Fibroblast of skin of right biceps (primary cell): ENCODE measurements at places on chromosomes 11 and 22.

DNA sequence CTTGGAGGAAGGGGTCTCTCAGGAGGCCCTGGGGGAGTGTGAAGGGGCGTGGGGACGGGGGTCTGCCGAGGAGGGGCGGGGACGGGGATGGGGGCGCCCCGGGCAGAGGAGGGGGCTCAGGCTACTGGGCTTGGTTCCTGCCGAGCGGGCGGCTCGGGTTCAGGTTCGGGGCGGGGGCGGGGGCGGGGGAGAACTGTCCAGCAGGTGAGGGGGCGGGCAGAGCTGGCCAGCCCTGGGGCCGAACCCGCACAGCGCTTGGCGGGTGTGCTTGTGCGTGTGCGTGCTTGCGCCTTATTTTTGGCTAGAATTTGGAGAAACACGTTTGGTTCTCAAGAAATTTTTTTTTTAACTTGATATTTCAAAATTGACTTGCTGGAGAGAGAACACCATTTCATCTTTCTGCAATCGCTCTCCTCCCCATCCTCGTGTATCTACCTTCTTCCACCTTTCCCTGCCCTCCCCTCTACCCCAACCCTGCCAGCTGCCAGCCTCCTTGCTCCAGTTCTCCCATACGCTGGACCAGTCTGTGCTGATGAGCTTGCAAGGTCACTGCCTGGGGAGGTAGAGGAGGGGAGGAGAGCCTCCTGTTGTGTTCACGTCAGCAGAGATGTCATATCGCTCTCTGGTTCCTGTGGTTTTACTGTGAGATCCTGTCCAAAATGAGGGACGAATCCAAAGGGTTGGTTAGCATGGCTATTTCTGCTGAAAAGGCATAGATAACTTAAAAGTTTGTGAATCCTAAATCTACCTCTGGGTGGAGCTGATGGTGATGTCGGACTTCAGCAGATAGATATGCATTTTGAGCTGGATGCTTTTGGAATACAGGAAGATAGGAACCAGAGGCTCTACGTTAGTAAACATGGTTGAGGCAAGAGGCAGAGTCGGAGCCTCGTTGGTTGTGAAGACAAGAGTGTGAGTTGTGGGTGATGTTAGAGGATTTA, 668 bp downstream of the MADD start:
- peak; percentile 63 for DNase-seq

DNA sequence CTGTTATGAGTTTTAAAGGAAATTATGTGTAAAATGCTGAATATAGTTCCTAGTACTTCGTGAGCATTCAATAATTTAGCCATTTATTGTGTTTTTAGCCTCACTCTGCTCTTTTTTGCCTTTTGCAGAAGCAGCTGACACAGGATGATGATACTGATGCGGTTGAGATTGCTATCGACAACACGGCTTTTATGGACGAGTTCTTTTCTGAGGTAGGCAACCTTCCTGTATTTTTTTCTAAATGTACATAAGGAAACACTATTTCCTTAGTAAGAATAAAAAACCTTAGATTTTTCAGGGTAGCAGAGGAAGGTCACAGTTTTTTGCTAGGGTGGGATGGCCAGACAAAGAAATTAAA, 17.9 kb downstream of the STX3 start:
- DNase-seq: no peak

DNA sequence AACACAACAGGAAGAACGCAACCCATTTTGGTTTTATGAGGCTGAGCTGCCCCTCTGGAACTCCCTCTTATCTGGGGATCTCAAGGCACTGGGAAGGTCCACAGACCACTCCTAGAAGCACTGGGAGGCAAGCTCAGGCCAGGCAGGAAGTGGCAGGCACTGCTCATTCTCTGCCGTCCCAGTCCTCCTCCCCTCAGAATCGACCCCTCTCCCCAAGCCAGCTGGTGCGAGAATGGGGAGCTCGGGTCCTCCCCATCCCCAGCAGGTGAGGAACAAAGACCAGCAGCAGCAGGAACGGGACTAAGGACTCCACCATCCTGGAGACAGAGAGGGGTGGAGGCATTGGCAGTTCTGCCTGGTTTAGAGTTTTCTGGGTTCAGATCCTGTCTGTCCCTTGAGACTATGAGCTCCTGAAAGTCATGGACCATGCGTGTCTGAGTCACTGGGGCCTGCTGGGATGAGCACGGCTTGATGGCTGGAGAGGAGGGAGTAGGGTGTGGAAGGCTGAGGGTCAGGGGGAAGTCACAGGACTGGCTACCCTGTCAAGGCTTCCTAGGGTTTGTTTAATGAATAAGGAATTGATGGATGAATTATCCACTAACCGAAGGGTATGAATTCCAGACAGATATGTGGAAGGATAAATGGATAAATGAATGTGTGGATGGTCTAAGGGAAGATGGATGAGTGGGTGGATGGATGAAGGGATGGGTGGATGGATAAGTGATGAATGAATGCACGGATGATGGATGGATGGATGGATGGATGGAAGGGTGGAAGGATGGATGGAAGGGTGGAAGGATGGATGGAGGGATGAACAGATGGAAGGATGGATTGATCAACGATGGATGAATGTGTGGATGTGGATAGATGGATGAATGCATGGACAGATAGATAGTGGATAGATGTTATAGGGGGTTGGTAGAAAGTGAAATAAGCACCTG, 6.4 kb downstream of the MYEOV start:
- peak; percentile 75 for DNase-seq

GRCh38 chr11:67415501-67416304, at the start of gene CARNS1:
TSS of gene CARNS1 (plus strand) at chr11:67415678. CDS start at chr11:67416200, 522 bp downstream.
- DNase-seq: no peak

DNA sequence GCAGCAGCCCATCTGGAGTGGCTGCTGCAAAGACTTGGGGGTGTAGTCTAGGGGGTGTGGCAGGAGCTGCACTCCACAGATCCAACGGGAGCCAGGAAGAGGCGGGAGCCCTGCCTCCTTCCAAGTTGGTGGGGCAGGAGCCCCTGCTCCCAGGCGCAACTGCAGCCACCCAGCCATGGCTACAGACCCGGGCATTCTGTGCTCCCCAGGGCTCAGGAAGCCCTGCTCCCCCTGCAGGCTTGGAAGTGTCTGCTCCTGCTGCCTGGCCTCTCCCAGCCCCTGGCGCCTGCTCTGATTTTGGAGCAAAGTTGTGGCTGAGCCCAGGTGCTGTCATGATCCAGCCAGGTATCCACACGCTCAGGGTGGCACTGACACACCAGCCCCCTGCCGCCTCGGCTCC, 58.5 kb downstream of the CCDC34 start:
- DNase-seq: no peak

DNA sequence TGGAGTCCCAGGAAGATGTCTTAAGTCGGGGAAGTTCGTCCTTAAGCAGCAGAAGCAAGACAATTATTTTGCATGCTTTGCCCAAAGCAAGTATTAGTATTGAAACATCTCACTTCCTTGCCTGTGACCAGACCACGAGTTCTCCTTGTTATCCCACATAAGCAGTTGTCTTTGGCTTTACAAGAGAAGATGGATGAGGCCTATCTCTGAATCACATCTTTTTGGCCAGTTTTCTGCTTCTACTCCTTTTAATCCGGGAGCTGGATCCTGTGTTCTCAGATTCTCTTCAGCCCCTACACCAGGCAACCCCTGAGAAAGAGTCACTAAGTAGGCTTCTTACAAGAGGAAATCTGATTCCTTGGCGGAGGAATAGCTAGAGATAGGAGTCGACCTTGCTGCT, 2.1 kb downstream of the SYT9 start:
- DNase-seq: no peak

- peak; percentile 62 for DNase-seq
Observed at GRCh38 chr11:104254347-104254746, 90.4 kb upstream of the PDGFD start.

DNA sequence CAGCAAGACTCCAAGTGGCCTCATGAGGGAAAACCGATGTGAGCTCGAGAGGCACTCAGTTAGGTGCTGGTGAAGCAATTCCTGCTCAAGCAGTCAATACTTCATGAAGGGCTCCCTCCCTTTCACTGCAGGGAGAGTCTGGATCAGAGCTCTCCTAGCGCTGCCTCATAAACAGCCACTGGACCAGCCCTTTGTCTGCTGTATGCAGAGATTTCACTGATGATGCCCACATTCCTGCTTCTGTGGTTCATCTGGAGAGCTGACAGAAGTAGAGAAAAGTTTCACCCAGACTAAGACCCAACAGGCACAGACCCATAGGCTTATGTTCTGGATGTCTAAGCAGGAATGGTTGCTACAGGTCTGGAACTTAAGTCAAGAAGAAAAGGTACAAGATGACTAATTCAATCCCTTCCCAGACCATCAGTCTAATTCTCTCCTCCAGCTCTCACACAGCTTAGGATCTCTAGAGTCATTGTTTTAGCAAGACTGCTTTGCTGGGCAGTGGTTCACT, 4.0 kb downstream of the UCP2 start:
- DNase-seq: no peak

GRCh38 chr11:1817511-1817910, 17.3 kb upstream of the SYT8 start:
- no peak for DNase-seq

DNA sequence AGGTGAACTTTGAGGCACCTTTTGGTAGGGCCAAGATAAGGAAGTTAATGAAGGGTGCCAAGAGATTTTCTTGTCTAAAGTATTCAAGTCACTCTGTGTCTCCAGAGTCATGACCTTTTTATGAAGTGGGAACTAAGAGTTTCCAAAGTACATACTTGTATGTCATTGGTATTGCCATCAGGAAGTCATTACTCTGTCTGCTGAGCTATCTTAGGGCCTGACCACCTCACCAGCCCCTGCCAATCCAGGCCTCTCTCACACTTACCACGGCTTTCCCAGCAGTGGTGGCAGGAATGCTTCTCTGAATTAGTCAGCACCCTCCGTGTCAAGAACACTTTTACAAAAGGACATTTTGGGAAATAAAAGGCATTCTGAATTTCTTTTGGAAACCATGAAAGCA, 192.8 kb upstream of the MTNR1B start:
- DNase-seq: peak; percentile 67

DNA sequence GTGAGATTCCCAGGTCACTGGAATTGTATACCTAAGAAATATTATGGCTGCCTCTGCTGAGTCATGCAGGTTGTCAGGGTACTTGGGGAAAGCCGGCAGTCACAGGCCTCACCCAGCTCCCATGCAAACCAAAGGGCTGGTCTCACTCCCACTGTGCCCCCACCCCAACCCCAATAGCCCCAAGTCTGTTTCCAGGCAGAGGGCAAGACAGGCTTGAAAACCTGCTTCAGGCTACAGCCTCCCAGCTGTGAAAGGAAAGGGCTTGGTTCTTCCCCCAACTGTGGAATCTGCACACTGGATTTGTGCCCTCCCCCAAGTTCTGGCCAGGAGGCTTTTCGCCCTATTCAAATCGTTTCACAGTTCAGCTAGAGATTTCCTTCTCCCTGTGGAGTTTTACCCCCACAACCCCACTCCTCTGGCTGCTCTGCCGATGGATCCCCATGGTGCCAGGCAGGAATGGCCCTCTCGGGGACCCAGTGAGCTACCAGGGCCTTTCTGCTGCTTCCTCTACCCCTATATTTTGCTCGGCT, 37.0 kb upstream of the ABTB2 start:
- DNase-seq: no peak

DNA sequence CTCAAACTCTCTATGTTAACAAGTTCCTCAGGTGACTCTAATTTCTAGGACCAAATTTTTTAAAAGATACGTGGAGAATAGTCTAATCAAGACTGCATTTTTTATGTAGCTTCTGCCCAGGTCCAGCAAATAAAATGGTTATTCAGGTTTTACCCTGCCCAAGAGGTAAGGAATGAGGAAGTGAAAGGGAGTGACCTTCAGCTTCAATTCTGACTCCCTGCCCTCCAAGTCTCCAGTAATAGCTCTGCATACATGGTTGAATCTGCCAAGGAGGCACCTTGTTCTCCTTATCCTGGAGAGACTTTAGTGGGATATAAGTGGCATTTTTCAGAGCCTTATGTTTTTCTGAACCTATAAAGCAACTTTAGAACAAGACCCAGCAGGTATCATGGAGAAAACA, 15.5 kb downstream of the MUC15 start:
- DNase-seq: no peak

GRCh38 chr22:23381661-23382427, 198.2 kb downstream of the IGLL1 start:
- no peak for DNase-seq

DNA sequence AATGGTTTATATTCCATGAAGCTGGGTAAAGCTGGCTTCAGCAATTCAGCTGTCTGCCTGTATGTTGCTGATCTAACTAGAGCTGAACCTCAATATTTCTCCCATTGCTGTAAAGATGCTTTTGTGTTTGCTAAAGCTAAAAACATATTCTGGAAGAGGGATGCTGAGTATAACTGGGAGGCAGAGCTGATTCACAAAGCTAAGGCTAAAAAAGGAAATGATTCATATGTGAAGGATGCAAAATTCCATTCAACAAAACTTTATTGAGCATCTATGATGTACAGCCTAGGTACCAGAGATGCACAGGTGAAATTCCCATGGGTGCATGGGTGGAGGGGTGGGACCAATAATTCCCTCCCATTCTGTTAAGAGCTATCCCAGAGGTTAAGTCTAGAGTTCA, 193.9 kb downstream of the KIF18A start:
- peak; percentile 68 for DNase-seq

DNA sequence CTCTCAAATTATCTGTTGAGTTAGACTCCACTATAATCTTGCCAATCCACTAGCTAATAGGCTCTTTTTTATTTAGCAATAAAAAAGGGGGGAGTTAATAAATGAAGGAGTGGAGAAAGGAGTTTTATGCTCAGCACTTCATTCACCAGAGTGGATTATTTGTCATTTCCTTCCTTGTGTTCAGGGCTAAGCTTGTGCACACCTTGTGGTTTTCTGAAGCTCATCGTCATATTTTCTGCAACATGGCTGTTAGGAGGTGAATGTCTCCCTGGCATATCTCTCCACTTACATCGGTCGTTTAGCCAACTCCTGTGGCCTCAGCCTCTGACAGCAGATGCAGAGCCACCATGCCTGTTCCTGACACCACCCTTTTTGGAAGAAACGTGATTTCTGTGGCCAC, 83.9 kb upstream of the MTNR1B start:
- DNase-seq: no peak

- no peak for DNase-seq
Observed at GRCh38 chr22:43427296-43428004, 15.6 kb downstream of the MPPED1 start.

GRCh38 chr11:33773404-33773986, 825 bp downstream of the FBXO3 start:
- DNase-seq: peak; percentile 9

- peak; percentile 42 for DNase-seq
Observed at GRCh38 chr11:104870910-104871309, 27.4 kb downstream of the CASP12 start.

DNA sequence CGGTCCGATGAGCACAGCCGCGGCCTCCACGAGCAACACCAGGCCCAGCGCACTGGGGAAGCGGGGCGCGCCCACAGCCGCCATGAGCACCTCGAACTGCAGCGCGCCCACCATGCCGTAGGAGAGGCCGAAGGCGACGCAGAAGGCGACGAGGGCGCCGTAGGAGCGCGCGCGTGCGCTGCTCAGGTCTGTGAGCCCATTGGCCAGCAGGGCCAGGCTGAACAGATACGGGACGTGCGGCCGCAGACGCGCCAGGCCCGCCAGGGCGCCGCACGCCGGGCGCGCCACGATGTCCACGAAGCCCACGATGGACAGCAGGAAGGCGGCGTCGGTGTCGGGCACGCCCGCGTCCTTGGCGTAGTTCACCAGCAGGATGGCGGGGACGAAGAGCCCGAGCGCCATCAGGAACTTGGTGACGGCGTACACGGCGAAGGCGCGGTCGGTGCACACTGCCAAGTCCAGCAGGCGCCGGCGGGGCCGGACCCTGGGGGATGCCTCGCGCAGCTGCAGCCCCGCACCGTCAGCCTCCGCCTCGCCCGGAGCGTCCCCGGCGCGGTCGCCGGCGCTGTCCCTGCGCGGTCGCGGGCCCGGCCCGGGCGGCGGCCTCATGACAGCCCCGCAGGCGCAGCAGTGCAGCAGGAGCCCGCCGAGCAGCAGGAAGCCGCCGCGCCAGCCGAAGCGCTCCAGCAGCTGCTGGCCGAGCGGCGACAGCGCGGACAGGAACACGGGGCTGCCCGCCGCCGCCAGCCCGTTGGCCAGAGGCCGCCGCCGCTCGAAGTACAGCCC, 2.9 kb downstream of the SLC16A8 start:
- DNase-seq: peak; percentile 48
